ENCODE measurements at places on chromosomes 3 and 15. TPM values are rescaled to one million over a fixed set of nuclear protein-coding genes. Genes with fewer than 3 reads are reported as not detected.

The ACTC1 gene
- not detected for total RNA-seq

The ATP8B4 gene
- not detected for total RNA-seq

The STRA6 gene
- total RNA-seq: 1.1 TPM

The ANKRD34C gene
- not detected for total RNA-seq

The GOLGA6L7 gene
- not detected for total RNA-seq

The ARRDC4 gene
- total RNA-seq: 2.9 TPM

The TBL1XR1 gene
- 192 TPM for total RNA-seq

The PSMD2 gene
- 536 TPM for total RNA-seq

The CCR9 gene
- total RNA-seq: not detected

Data from Panc1 (cell line).